ENCODE measurements at places on chromosomes 4 and X. TPM values are rescaled to one million over a fixed set of nuclear protein-coding genes. Genes with fewer than 3 reads are reported as not detected.

The CCSER1 gene
- total RNA-seq = not detected

The H2BW1 gene
- not detected for total RNA-seq

The RS1 gene
- 0.05 TPM for total RNA-seq

The FRG2 gene
- not detected for total RNA-seq

The NLGN3 gene
- total RNA-seq = not detected

The EOLA2 gene
- 23.6 TPM for total RNA-seq

- no peak for DNase-seq
These were observed 150.1 kb upstream of the CASK start for GRCh38 chrX:42073448-42073847.

- no peak for DNase-seq
These were observed 18.0 kb downstream of the GC start for GRCh38 chr4:71765821-71766383.

- no peak for DNase-seq
These were observed 2088.7 kb upstream of the AGA start for GRCh38 chr4:179530958-179531357.

GRCh38 chr4:91598696-91599095 lies 705.1 kb upstream of the GRID2 start:
- DNase-seq = no peak

DNA sequence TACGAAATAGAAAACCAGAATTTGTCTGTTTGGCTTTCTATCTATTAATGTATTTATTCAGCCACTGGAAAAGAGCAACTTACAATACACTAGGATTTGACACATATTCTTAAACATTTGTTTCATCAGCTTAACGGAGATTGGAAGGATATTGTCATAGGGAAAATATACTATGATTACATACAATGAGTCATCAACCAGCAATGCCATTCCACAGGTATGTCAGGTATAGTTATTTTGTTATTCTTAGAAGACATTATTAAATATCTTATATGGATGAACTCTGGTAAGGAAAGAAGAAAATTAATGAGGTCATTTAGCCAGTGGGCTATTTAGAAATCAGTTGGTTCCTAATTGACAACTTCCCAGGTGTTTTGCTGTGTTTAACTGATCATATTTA lies 926.6 kb downstream of the STIM2 start:
- no peak for DNase-seq

DNA sequence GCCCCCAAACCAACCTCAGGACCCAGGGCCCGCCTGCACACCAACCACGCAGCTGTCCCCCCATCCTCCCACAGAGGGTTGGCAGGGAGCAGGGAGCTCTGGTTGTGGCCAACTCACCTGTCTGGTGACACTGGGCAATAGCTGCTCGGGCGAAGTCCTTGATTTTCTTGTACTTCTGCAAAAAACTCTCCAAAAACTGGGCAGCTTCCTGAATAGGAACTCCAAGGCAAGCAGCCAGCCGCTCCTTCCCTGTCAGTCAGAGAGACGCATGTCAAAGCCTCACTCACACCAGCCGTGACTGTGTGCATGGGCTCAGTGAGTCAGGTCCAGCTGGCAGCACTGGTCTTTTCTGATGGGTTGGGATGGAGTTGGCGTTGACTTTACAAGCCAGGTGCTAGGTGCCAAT lies 26.4 kb downstream of the NAT8L start:
- no peak for DNase-seq

DNA sequence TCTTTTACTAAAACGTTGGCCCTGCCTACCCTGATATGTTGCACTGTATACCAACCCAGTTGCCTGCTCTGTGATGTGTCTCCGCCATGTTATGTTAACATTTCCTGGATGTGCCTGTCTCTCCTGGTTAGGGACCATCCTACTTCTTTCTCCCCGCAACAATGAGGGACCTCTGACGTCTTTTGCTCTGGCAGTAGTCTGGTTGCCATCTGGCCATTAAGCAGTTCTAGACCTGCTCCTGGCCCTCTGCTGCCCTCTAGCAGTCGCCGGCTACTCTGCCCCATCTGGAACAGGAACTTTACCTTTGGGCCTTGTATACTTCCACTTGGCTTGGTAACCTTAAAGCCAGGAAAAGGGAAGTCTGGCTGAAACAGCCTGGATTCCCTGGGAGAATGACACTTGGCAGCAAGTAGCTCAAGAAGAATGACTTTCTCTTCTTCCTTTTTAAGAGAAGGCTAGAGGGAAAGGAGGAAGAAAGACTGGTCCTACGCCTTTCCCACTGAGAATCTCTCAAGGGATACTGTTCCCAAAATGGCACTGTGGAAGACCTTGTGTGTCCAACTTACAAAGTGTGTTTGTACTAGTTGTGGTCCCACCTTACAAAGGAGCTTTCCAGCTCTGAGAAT lies 63.5 kb downstream of the GPC3 start:
- DNase-seq = no peak

GRCh38 chrX:78514852-78515251 lies 144.3 kb downstream of the RTL3 start:
- no peak for DNase-seq

- no peak for DNase-seq
These were observed 143.0 kb upstream of the PLAC1 start for GRCh38 chrX:134801267-134801666.

DNA sequence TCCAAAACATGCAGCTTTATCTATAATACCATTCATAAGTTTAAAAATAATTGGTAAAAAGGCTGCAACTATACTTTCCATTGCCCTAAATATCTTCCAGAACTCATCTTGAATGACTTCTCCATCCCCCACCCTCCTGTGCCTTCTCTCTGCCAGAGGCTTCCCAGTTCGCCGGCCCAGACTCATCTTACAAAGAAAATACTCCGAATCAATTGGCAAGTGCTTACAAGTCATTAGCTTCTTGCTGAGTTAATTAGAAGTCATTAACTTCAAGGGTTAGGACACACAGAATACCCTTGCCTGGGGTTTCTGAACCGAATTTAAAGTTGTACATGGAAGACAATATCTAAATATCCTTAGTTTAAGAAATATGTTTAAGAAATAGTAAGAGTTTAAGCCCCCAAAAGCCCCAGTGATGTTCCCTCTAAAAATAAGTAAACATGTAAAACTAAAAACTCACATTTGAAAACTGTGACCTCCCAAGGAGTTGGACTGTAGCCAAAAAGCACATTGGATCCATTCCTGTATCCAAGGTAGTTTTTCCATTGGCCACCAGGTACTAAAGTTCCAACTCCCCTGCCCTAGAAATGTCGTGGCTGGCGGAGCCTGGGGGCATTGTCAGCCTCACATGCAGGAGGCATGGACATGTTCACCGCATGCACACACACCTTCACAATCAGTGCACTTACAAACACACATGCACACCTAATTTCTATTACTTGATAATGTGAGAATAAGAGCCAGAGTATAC lies 535.2 kb upstream of the FAT1 start:
- DNase-seq = no peak

- no peak for DNase-seq
These were observed 23.1 kb upstream of the SLC9A7 start for GRCh38 chrX:46782034-46782433.

GRCh38 chr4:118676128-118676527 lies 9.1 kb upstream of the METTL14 start:
- no peak for DNase-seq

GRCh38 chr4:78004270-78004669 lies 52.9 kb upstream of the FRAS1 start:
- DNase-seq = no peak

DNA sequence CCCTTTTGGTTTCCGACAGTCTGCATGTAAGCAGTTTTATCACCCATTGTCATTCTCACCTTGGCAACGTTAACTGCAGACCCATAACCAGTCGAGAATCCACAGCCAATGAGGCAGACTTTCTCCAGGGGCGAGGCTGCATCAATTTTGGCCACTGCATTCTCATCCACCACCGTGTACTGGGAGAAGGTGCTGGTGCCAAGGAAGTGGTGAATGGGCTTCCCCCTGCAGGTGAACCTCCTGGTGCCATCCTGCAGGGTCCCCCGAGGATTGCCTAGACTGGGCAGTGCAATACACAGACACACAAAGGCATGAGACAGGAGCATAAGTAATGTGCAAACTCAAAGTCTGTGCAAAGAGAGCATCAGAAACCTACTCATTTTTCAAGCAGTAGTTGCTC lies 5.4 kb downstream of the ADH1B start:
- DNase-seq = no peak

DNA sequence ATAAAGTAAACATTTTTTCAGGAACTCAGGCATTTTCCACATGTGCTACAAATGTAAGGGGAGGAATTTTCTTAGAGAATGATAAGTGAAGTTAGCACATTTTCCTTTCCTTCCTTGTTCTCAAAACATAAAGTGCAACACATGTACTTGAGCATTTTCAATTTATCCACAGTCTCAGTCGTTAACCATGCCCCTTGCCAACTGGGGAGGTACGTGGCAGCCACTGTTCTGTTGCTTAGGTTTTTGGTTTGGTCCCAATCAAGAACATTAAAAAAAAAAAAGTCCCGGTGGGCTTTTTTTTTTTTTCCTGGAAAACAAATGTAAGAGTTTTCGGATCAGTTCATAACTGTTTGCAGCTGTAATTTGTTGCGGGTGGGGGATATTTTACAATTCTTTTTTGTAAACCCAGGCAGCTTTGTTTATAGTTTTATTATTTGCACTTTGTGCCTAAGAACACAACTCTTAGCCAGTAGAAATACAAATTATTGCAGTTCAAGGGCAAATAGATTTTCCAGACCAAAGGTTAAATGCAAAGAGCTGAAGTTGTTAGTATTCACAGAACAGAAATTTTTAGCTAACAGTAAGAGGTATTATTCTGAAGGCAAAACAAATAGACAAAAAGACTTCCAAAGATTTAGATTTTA lies 112.1 kb upstream of the NAP1L5 start:
- DNase-seq = no peak

GRCh38 chr4:127214931-127215330 lies 417.8 kb upstream of the INTU start:
- no peak for DNase-seq

- DNase-seq = no peak
These were observed 12.8 kb downstream of the HTT start for GRCh38 chr4:3087115-3087797.

DNA sequence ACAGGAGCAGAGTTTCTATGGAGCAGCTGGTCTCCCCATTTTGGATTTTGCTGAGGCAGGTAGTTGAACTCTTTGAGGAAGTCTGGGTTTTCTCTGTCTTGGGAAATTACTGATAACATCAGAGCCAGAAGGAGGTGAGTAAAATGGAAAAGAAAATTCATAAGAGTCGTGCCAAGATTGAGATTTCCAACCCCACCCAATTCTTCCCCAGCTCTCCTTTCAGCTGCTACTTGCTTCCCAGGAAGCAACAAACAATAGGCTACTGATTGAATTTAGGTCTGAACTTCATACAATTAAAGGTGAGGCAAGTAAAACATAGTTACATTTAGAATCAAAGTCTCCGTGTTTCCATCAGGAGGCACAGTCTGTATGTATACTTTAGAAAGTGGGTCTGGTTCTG lies 54.6 kb upstream of the EOLA2 start:
- DNase-seq = no peak

- DNase-seq = no peak
These were observed 32.4 kb downstream of the EGF start for GRCh38 chr4:109945056-109945455.

DNA sequence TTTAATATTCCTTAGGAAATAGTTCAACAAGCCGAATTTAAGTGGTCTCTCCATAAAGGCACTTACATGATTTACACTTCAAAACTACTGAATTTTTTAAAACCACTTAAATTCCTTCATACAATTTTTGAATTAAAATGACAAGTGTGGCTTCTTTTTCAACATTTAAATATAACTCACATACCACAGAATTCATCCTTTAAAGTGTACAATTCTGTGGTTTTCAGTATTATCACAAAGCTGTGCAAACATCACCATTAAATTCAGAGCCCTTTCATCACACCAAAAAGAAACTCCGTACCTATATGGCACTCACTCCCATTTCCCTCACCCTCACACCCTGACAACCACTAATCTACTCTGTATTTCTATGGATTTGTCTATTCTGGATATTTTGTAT lies 200.9 kb upstream of the MAB21L2 start:
- DNase-seq = no peak
